CD8-positive, alpha-beta memory T cell (primary cell): ENCODE measurements at places on chromosomes 7 and 10. TPM values are rescaled to one million over a fixed set of nuclear protein-coding genes. Genes with fewer than 3 reads are reported as not detected.

DNA sequence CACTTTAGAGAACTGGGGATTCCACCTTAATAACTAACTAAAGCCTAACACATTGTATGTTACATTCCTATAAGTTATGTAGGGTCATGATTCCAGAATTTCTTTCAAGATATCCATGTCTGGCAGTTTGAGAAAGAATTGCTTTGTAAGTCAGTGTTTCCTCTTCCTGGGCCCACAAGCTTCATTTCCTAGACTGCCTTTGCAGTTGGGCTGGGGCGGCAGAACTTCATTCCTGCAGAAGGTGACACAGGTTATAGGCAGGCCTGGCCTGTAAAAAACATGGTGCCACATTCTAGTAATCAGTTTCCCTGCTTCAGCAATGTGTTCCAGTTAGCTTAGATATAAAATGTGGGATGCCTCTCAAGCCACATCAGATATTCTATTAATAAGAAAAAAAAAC, 184.2 kb upstream of the NOBOX start:
- no peak for DNase-seq

DNA sequence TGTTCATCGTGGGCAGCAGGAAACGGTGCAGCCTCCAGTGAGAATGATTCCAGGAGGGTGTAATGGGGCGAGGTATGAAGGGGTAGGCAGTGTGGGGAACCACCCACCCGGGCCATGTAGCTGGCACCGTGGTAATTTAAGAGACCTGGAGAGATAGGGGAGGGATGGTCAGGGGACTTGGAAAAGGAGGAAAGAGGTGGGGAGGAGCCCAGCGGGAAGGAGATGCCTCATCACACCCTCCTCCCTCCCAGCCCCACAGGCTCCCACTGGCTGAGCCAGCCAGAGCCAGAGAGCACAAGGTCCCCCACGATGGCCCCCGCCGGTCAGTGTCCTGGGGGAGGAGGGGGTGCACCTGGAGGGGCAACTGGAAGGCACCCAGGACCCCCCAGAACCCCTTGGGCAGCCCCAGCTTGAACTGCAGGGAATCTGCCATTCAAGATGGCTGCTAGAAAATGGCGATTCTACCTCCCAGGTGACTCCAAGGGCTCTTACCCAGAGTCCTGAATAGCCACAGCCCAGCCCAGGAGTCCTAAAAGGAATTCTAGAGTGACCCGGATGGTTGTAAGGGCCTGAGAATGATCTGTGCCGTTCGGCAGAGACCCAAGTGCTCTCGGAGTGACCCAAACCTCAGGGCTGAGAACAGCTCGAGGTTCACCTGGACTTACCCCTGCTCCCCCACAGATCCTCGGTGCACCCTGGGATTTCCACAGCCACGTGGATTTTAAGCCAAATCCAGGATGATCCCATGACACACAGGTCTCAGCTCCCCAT, 28.8 kb downstream of the CALML3 start:
- DNase-seq: no peak

- DNase-seq: no peak
These were observed 9.0 kb upstream of the CFTR start for GRCh38 chr7:117470777-117471176.

The GRID2IP gene
- total RNA-seq: 0.51 TPM

The CYP2C8 gene
- total RNA-seq: 0.11 TPM
